ENCODE measurements at places on chromosomes 4 and X. TPM values are rescaled to one million over a fixed set of nuclear protein-coding genes. Genes with fewer than 3 reads are reported as not detected.

The TRMT2B gene
- 15.4 TPM for total RNA-seq

The NPFFR2 gene
- not detected for total RNA-seq

The GLRB gene
- total RNA-seq = 5.1 TPM

The SYN1 gene
- 0.33 TPM for total RNA-seq

The MAPK10 gene
- 35.5 TPM for total RNA-seq

- DNase-seq = no peak
These were observed 115.7 kb upstream of the GATB start for GRCh38 chr4:151876381-151876988.

- peak; percentile 69 for DNase-seq
These were observed 147.4 kb downstream of the SMIM20 start for GRCh38 chr4:26061248-26061986.

GRCh38 chr4:126958482-126958881 lies 674.3 kb upstream of the INTU start:
- DNase-seq = no peak

DNA sequence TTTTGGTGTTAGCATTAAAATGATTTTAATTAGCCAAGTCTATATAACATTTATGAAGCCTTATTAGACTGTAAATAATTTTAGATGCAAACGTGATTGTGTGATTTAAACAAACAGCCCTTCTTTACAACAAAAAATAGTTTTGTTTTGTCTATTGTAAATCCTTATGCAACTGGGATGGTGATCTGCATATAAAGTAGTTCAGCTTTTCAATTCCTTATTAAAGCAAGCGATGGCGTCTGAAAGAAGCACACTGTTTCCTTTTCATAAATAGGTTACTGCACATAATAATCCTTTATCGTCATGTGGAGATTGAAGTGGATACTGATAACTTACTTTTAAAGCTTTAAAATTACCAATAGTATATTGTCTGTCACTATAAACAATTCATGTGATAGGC lies 8.8 kb downstream of the SLITRK2 start:
- DNase-seq = no peak

DNA sequence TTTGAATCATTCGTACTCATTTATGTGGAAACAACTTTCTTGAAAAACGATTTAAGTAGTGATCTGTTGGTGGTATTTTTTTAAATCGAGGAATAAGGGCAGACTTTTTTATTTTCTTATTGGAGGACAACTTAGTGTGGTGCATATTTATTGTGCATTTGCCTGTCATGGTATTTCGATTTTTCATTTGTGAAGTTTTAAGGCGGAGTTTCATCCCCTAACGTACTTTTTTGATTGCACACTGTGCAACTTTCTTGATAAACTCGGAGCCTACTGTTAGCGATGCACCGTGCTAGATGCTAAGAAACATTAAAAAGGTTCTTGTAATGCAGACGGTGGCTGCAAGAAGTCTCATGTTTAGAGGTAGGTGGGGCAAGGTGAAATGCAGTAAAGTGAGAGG lies 1.4 kb downstream of the ZFX start:
- DNase-seq = no peak

DNA sequence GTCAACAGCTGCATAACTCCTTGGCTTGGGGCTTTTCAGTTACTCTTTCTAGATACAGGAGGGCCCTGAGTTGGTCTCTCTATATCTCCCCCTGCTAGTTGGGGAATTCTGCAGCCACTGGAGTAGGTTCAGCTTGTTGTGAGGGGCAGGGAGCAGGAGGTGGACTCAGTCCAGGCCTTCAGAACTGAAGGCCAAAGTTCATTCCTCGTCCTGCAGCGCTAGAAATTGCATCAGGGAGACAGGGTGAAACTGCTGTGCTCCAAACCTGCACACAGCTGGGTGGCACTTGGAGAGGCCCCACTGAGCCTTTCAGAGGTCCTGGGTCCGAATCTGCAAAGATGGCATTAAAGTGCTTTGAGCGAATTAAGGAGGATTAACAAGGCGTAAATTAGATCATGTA lies 24.9 kb upstream of the TRIM60 start:
- no peak for DNase-seq

DNA sequence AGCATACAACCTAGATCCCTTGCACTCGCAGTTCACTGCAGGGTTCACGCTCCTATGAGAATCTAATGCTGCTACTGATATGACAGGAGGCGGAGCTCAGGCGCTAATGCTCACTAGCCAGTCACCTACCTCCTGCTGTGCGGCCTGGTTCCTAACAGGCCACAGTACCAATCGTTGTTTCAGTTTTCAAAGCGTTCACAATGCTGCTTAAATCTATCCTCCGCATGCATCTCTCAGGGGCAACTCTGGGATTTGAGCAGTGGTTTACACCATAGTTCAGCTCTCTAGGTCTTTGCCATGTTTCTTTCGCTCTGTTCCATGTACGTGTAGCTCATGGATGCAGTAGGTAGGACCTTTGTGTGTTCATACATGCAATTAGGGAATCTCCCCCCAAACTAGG lies 47.2 kb downstream of the CLOCK start:
- no peak for DNase-seq

- no peak for DNase-seq
These were observed 136.4 kb downstream of the REPS2 start for GRCh38 chrX:17082831-17083230.

GRCh38 chr4:69518102-69518501 lies 22.4 kb upstream of the UGT2B4 start:
- DNase-seq = no peak

DNA sequence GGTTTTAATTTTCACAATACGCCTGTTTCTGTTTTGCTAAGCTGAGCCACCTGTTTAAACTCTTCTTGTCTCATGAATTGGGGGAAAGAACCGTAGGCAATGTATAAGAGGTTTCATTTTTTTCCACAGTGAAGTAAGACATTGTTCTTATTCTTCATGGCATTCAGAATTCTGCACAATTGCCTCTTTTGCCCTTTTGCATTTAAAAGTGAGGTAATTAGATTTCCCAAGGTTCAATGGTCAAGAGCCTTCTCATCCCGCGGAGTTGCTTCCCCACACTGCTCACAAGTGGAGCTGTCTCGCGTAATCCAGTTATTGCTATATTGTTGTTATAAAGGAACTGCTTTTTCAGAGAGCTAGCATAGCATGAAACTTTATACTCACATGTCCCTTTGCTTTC lies 90.9 kb upstream of the SPRY1 start:
- DNase-seq = peak; percentile 77

GRCh38 chr4:156949373-156949814 lies 22.2 kb downstream of the PDGFC start:
- DNase-seq = no peak

DNA sequence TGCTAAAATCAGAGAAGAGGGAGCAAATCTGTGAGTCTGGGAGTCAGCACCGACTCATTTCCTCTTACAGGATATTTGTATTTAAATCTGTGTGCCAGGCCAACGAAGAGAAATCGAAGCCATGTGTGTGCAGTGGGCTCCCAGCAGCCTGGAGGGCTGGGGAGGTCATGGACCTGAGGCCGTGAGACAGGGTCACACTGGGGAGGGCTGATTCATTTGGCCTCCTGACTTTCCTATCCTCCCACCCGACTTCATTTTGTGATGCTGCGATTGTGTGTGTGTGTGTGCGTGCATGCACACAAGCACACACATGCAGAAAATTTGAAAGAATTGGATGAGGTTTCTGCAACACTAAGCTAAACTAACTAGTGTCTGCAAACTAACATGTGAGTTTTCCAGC lies 48.7 kb upstream of the STX18 start:
- no peak for DNase-seq

DNA sequence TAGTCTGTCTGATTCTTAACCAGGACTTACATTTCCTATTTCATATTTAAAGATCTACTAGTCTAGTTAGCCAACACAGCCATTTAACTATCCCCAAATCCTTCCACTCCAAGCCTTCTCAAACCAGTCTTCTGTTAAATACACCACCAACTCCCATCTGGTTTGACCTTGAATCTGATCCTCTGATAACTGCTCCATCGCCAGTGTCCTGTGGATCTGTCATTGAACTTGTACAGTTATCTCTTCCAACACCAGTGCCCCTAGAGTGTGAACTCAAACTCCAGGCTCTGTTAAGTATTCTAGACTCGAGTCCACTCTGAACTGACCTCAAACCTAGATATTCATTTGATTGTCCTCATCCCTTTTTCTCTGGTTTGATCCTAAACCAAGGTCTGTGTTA lies 14.4 kb downstream of the WDR13 start:
- DNase-seq = no peak

DNA sequence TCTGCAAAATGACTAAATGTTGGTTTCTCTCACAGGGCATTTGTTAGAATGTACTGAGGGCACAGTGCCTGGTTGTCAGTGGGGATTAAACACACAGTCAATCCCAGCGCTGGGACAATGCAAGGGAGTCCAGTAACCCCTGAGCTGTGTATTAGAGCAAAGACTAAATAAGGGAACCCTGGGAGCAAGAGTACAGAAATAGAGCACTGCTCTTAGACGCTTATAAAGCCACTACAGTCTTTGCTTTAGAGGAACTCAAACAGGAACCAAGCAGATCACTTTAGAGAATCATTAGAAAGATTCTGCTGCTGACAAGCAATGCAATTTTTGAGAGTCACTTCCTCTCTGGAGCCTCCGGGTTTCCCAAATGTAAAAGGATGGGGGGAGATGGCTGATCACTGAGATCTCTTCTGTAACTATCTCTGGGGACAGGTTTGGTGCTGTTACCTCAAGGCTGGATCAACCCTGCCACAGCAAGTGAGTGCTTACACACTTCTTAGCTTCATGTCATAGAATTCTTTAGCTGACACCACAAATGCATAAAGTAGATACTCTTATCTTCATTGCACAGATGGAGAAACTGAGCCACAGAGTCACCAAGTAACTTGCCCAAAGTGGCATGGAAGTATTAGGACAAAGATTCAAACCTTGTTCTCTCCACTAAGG lies 137.8 kb upstream of the CPEB2 start:
- no peak for DNase-seq

- DNase-seq = no peak
These were observed 17.7 kb upstream of the N4BP2 start for GRCh38 chr4:40038977-40039376.

DNA sequence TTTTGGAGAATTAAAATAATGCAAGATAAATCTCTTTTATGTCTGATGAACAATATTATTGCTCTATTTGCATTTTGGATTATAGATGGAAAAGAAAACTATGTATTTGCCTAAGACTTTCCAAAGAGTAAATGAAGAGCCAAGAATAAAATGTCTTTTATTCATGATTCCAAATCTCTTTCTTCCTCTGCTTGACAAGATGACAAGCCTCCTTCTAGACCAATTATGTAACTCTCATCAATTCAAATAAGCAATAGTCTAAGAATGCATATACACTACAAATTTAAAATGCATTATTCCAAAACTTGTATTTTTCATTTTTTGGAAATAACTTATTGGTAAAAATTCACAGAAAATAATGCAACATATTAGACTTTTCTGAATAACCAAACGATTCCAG lies 377.3 kb downstream of the GASK1B start:
- DNase-seq = no peak

DNA sequence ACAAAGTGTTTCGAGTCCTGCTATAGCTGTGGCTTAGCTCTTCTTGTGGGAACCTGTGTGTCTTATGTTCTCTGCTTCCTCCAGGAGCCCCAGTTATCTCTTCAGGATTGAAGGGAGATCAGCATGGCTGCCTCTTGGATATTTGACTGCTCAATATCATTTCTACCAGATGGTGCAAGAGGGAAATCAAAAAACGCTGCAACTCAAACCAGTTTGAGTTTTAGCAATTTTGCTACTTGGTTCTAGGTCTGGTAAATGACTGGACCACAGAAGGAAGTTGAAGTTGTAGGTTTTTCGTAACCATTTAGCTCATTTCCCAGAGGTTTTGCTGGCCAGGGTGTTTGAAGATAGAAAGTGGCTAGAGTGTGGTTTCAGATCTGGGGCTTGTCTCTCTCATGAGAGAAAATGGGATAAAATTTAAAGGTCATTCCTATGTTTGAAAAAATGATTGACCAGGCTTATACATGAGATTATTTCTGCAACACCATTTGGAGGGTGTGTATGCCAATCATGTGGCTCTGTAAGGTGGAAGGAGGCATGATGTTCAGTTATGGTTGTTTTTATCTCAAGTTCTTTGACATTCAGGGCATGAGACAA lies 210.4 kb downstream of the SPRY1 start:
- DNase-seq = no peak

DNA sequence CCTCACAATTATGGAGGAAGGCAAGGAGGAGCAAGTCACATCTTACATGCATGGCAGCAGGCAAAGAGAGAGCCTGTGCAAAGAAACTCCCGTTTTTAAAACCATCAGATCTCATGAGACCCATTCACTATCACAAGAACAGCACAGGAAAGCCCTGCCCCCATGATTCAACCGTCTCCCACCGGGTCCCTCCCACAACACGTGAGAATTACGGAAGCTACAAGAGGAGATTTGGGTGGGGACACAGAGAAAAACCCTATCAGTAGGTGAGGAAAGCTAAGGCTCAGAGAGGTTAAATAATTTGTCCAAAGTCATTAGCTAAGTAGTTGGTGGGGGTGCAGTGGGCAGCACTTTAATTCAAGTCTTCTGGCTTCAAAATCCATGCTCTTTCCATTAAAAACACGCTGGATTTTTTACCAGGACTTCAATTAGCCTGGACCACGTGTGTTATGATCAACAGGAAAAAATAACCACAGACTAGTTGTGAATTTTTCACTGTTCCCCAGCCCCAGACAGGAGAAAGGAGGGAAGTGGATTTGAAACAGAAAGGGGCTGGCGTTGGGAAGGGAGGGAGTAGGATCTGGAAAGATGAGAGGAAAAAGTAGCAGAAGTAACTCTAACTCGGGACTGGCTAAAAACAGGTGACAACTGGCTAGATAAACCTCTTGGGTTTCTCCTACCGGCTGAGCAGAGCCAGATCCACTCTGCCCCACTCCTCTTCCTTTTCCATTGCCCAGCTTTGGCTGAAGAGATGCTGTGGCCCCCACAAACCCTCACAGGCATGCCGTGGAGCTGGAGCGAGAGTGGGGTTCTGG lies 986 bp downstream of the MTMR8 start:
- no peak for DNase-seq

DNA sequence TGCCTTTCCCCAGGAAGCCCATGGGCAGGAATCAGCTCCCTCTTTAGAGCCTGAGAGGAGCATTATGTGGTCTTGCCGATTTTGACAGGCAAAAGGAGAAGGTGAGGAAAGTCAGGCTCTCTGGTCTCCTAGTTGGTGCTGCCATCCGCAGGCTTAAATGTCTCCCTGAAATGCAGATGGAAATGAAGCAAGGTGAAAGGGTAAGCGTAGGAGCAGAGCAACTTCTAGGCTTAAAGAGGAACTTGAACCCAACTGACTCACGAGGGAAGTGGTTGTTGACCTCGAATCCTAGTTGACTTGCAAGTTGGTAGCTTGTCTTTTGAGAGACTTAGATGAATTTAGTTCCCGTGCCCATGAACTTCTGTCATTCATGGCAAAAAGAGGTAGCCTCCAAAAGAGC lies 205.9 kb downstream of the PTTG2 start:
- no peak for DNase-seq

- no peak for DNase-seq
These were observed 72.5 kb downstream of the EVC2 start for GRCh38 chr4:5635826-5636195.
